ENCODE measurements at places on chromosomes 4 and X. TPM values are rescaled to one million over a fixed set of nuclear protein-coding genes. Genes with fewer than 3 reads are reported as not detected.

SPOCK3 gene
- 15.6 TPM for polyA plus RNA-seq

TLL1 gene
- polyA plus RNA-seq = 2.4 TPM

WDFY3 gene
- 53.5 TPM for polyA plus RNA-seq

ANKRD50 gene
- polyA plus RNA-seq = 40.5 TPM

DNA sequence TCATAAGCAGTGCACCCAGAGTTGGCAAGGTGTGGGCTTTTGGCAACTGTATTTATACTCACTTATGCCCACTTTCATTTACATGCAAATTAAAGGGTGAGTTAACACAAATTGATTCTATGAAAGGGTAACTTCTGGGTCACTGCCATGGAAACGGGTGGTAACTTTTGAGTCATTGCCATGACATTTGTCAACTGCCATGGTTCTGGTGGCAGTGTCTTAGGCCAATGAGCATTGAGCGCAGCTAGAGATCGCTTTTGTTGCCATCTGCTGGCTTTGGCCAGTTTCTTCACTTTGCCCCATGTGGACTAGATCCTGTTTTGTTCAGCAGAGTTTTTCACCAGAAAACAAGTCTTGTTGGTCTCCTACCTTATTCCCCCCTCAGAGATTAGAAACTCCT is 170.8 kb upstream of the NUDT6 start:
- no peak for DNase-seq

- DNase-seq = peak; percentile 40
These were observed 126.3 kb downstream of the NEK1 start for GRCh38 chr4:169485791-169486742.

GRCh38 chr4:37561803-37562207 is 124.4 kb downstream of the RELL1 start:
- no peak for DNase-seq

Data from right renal cortex interstitium (tissue), 3 donors.